ENCODE measurements at places on chromosomes 5 and 9.

GRCh38 chr5:41921874-41922273 is 3.2 kb upstream of the FBXO4 start:
- DNase-seq, result no peak

DNA sequence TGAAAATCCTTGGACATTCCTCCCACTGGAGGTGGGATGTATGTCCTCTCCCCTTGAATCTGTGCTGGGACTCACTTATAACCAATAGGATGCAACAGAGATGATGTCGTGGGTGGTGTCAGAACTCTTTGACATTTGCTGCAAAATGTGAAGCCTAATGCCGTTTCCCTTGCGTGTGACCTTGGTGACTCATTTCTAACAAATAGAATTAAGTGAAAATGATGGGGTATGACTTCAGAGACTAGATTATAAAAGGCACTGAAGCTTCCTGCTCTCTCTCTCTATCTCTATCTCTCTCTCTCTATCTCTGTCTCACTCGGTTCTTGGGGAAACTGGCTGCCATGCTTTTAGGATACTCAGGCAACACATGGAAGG is 126.1 kb upstream of the STC2 start:
- no peak for DNase-seq

GRCh38 chr5:10251405-10251804 is 1.3 kb downstream of the CCT5 start:
- no peak for DNase-seq

DNA sequence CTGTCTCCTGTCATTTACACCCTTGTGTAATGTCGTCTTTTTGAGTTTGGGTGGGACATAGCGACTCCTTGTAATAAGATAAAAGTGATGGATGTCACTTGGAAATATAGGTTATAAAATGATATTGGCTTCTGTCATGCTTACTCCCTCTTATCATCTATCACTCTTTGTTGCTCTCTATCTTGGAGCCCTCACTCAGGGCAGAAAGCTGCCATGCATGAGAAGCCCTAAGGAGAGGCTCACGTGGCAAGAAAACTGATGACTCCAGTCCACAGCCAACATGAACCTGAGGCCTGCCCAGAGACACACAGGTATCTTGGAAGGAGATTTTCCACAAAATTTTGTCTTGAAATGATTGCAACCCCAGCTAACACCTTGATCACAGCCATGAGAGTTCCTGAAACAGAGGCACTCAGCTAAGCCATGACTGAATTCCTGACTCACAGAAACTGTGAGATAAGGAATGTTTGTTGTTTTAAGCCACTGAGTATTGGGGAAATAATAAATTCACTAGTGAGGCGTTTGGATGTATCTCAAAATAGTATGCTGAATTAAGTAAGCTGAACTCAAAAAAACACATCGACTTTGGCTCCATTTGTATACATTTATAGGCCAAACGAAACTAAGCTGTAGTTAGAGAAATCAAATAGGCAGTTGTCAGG is 216.7 kb downstream of the CDH18 start:
- no peak for DNase-seq

DNA sequence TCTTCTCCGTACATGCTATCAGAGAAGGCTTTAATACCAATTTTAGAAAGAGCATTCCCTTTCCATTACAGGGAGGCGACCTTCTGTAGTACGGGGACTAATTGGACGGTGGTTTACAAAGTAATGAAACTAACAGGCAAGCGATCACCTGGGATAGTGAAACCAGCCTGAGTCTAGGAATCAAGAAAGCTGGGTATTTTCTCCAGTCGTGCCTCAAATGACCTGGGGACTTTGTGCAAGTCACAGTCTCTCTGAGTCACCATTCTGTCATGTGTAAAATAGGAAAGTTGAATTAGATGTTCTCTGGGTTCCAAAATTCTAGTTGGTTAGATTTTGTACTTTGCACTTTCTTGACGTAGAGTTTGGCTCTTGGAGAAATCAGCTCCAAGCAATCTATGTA is 22.7 kb upstream of the SSBP2 start:
- DNase-seq, result no peak

DNA sequence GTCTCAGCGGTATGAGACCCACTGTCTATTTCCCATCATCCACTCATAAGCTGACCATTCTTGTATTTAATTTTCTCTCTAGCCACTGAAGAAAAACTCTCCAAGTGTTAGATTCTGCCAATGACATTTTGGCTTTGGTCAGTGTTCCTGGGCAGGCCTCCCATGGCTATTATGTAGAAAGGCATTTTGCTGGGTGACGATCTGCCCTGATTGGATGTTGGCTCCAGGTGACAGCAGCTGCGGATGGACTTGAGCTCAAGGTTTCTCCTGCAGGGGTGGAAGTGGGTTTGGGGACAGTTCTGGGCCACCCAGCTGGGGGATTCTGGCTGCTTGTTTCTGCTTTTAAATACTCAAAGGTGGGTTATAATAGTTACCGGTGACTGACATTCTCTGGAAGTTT is 31.6 kb downstream of the ACSL6 start:
- DNase-seq, result no peak

- no peak for DNase-seq
Measured at GRCh38 chr9:10071579-10071978, 541.2 kb downstream of the PTPRD start.

DNA sequence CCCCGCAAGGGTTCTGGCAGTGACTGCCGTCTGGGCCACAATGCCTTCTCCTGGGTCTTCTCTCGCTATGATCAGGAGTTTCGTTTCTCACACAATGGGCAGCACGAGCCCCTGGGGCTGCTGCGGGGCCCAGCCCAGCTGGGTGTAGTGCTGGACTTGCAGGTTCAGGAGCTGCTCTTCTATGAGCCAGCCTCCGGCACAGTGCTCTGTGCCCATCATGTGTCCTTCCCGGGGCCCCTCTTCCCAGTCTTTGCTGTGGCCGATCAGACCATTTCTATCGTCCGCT is 7.0 kb downstream of the HDHD3 start:
- no peak for DNase-seq

DNA sequence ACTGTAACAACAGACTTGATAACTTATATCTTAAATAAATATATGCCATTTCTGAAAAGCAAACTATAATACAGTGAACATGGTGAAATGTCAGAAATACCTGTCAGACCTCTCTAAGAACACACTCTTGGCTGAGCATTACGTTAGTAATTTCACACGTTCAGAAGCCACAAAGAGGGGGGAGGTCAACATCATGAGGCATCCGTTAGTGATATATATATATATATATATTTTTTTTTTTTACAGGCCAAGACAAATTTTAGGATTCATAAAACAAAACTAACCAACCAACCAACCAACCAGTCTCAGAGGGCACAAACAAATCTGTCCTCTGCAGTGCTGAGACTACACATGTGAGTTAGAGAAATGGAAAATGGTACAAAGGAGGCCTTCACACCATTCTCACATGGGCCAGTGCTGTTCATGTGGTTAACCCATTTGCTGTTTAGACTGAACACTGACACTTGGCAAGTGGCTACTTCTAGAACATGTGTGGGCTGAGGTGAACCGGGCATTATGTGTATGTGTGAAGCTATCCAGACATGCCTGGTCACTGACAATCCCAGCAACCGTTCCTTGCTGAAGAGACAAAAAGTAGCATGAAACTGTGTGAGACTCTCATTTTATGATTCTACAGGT is 54.5 kb downstream of the ELL2 start:
- no peak for DNase-seq

DNA sequence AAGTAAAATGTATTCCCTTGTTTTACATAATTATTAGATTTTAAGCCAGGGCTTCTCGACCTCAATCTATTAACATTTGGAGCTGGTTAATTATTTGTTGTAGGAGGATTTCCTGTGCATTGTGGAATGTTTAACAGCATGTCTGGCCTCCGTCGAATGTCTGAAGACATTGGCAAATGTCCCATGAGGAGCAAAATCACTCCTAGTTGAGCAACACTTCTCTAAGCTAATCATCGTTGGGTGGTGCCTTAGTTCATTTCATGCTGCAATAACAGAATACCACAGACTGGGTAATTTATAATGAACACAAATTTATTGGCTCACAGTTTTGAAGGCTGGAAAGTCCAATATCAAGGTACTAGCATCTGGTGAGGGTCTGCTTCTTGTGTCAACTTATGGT is 13.4 kb upstream of the VPS13A start:
- DNase-seq, result no peak

- no peak for DNase-seq
Measured at GRCh38 chr5:68189171-68189570, 26.4 kb upstream of the PIK3R1 start.

GRCh38 chr5:126234563-126235195 is 188.5 kb upstream of the GRAMD2B start:
- DNase-seq, result peak; percentile 60

- DNase-seq, result no peak
Measured at GRCh38 chr9:20853866-20854265, 169.8 kb downstream of the FOCAD start.

DNA sequence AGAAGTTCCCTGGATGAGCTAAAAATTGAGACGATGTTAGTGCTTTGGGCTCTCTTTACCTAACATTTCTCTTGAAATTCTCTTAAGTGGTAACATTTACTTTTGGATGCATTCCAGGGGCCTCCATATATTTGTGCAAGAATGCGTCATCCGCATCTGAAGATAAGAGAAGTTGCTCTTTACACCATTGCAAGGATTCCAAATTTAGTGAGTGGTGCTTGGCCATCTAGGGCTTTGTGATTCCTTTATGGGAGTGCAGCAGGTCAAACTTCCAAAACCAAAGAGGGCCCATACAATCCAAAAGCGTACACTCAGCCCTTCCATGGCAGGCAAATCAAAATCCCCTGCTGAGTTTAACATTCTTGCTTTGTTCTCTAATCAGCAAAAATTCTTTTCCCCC is 102.0 kb upstream of the DMAC1 start:
- DNase-seq, result no peak

- DNase-seq, result peak; percentile 66
Measured at GRCh38 chr9:100601216-100601615, 23.3 kb downstream of the CAVIN4 start.

GRCh38 chr5:130065617-130066016 is 161.4 kb downstream of the CHSY3 start:
- no peak for DNase-seq

DNA sequence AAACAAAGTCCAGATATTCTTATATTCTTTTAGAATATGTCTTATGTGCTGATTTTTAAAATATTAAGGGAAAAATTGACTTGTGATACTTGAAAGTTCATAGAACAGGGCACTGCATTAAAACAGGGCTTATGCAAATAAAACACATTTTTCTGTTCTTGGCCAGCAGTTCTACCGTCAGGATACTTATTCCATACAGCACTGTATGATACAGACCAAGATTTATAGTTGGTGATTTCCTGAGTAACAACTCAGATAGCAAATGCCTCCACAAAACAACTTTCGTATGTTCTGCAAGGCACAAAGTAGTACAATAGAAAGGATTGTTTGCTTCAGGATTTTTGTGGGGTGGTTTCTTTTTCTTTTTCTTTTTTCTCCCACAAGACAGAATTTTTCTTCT is 70.0 kb downstream of the F2RL2 start:
- DNase-seq, result no peak

DNA sequence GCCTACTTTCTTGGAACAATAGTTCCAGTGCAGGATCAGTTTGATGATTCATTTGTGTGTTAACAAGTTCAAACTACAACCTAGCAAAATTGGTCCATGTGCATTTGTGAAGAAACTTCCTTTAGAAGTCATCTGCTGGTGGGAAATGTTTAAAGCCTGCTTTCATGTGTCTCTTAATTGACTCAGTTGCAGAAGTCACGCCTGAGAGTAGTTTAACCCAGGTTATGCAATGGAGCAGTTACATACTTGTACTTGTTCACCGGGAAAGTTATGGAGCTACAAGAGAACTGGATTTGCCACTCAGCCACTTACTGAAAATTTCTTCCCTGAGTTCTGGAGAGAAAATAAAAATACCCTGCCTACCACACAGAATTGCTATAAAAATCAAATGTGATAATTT is 1397.8 kb downstream of the PTPRD start:
- no peak for DNase-seq

GRCh38 chr5:179820127-179820482 is 600 bp upstream of the SQSTM1 start:
- DNase-seq, result no peak

- no peak for DNase-seq
Measured at GRCh38 chr5:178347956-178348355, 115.4 kb upstream of the PHYKPL start.

- DNase-seq, result no peak
Measured at GRCh38 chr5:56314529-56314928, 81.4 kb upstream of the ANKRD55 start.

GRCh38 chr5:98482321-98483300 is 290.9 kb upstream of the RGMB start:
- DNase-seq, result no peak

GRCh38 chr5:56786346-56786745 is 29.0 kb upstream of the MAP3K1 start:
- DNase-seq, result no peak

DNA sequence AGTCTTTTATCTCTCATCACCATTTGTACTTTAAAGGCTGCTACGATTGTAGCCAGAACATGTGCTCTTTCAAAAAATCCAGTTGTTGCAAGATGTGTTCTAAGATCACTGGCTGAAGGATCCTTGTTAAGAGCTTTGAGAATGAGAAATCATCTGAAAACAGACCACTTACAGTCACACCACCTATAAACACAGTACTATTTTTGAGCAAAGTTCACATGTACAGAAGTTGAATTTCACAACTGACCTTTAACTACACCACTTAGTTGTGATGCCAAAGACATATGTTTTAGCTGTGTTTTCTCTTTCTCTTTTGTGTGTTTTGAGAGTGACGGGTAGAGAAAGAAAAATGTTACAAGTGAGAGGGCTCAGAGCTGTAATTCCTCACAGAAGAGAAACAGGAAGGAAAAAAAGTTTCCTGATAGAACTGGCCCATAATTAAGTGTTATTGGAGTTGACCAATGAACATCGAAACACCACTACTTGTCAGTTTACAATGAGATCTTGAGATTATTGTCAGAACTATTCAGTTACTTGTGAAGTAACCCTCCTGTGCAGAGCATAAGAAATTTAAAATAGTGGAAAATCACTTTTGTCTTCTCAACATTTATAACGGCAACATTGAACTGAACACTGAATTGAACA is 245.4 kb downstream of the MLLT3 start:
- no peak for DNase-seq

- DNase-seq, result no peak
Measured at GRCh38 chr9:36902861-36903524, 131.1 kb downstream of the PAX5 start.

- DNase-seq, result no peak
Measured at GRCh38 chr9:37436540-37436939, 14.0 kb downstream of the GRHPR start.

DNA sequence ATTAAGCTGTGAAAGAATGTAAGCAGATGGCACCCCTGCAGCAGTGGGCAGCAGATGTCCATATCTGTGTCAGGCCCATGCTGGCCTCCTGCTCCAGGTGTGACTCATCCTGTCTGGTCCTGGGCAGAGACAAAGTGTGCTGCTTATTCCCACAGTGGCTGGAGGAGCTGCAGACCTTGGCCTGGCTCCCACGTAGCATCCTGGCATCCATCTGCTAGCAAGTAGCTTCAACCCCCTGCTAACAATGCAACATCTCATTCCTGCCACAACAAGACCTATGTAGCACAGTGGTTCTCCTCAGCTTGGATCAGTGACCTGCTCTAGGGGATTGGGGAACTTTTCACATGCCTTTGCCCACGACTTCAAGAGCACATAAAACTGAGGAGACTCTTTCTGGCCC is 126.4 kb upstream of the SLC12A2 start:
- no peak for DNase-seq

- DNase-seq, result no peak
Measured at GRCh38 chr5:26009742-26010141, 1028.6 kb downstream of the CDH9 start.

GRCh38 chr5:1362242-1363015 is 17.5 kb upstream of the CLPTM1L start:
- no peak for DNase-seq

- DNase-seq, result peak; percentile 46
Measured at GRCh38 chr9:137313956-137314560, 12.0 kb upstream of the NRARP start.
